HCEC 1CT (cell line): ENCODE measurements at places on chromosomes 1 and 21.

- DNase-seq: no peak
These were observed 51.5 kb downstream of the ELK4 start for GRCh38 chr1:205580140-205580922.

DNA sequence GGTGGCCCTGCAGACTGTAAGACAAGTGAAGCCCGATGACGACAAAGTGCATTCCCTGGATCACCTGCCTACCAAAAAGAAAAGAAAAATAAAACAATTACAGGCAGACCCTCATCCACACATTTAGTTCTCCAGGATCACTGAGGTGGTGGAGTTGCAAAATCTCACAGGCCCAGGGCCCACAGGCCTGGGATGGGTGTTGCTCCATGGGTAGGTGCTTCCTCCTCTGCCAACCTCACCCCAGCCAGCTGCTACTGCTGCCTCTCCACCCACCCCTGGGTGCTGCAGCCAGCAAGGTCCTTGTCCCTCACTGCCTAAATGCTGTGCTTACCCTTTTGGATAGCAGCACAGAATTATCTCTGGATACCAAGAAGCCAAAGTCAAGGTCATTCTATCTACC, 146.4 kb upstream of the GALNT2 start:
- DNase-seq: no peak

- DNase-seq: no peak
These were observed 78.9 kb downstream of the CNIH3 start for GRCh38 chr1:224694969-224695368.

- peak; percentile 35 for DNase-seq
These were observed 125.7 kb upstream of the CXADR start for GRCh38 chr21:17387030-17387617.

GRCh38 chr1:88985032-88985431, 7.4 kb downstream of the KYAT3 start:
- peak; percentile 71 for DNase-seq

DNA sequence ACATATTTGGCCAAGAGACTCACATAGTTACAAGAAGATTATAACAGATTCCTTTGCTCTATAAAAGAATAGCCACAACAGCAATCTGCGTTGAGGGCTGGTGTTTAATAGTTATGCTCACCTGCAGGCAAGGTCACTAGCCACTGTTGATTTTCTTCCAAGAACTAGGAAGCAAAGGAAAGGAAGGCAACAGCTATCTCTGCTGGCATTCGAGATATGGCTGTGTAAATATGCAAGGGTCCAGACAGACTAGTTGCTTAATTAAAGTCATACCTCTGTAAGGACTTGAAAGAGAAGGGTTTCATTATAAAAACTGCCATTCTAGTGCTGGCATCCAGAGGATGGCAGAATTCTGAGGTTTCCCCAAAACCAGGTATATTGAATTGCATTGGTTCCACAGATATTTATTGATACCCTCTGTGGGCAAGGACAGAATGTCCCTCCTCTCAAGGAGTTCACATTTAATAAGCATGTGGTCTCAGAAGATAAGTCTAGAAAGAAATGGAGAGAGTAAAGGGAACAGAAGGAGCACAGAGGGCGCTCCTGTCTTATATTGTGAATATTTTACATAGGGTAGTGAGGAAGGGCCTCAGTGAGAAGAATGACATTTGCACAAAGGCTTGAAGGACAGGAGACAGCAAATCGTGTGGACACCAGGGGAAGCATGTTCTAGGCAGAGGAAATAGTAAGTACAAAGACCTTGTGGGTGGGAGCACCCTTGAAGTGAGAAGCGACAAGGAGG, 23.6 kb upstream of the PLEKHA6 start:
- no peak for DNase-seq

DNA sequence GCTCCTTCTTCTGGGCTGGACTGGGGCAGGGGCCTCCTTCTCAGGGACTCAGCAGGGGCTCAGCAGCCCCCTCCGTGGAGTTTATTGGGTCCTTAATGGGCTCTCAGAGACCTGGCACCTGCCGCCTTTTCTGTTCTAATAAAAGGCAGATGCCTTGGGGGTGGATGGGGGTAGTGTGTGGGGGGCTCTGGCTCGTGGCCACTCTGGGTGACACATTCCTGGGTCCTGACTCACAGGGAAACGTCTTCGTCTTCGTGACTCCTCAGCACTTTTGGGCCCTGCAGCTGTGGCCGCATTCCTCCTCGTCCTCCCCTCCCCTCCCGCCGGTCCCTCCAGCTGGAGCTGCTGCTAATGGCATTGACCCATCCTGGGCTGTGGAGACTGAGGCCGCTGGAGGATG, 107.8 kb upstream of the WNT4 start:
- DNase-seq: no peak

DNA sequence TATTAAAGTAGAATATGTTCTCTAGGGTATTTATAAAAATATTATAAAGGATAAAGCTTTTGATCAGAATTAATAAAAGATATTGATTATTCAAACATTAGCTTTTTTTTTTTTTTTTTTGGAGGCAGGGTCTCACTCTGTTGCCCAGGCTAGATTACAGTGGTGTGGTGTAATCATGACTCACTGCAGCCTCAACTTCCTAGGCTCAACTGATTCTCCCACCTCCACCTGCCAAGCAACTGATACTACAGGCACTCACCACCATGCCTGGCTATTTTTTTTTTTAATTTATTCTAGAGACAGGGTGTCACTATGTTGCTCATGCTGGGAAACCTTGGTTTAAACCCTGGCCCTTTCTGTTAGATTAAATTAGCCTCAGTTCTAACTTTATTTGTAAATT, 188.3 kb downstream of the CLEC20A start:
- no peak for DNase-seq

GRCh38 chr1:56496821-56497772, 82.3 kb downstream of the PLPP3 start:
- DNase-seq: no peak

DNA sequence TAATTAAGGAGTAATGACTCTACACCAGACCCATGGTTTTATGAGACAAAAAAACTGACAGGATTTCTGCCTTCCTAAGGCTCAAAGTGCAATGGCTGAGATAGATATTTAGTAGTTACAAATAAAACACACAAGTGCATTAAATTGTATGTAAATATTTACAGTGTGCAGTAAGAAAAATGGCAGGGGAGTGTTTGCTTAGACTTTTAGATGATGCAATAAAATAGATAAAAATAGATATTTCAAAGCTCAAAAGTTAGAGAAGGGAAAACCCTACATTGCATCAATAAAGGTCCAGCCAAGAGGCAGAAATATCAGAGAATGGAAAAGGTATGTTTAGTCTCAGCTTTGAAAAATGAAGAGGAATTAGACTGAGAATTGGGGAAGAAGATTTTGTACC, 226.3 kb upstream of the FGGY start:
- DNase-seq: no peak

GRCh38 chr1:201896951-201897391, 8.3 kb downstream of the SHISA4 start:
- DNase-seq: peak; percentile 93
